AG08396 (cell line): ENCODE measurements at places on chromosomes 5 and 9.

GRCh38 chr5:102737161-102737560 lies 17.9 kb upstream of the PAM start:
- no peak for DNase-seq

DNA sequence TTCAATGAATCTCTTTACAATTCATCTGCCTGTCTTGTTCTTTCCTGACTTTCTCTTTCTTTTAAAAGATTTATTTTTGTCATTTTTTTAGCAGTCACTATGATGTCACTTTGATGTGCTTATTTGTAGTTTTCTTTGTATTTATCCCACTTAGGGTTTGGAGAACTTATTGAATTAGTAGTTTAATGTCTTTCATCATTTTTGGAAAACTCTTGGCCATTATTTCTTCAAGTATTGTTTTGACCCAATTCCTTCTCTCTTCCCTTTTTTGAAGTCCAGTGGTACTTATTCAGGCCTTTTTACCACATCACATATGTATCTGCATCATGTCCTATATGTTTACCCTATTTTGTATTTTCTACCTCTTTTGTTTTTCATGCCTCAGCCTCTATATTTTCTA lies 48.9 kb upstream of the CCDC112 start:
- DNase-seq: no peak

- DNase-seq: no peak
These were observed 18.4 kb downstream of the POU5F2 start for GRCh38 chr5:93723005-93723404.

- DNase-seq: no peak
These were observed 22.4 kb downstream of the RNF130 start for GRCh38 chr5:180049185-180049548.

- DNase-seq: no peak
These were observed 36.2 kb downstream of the LIX1 start for GRCh38 chr5:97106216-97106581.

GRCh38 chr5:10195301-10195700 lies 54.4 kb downstream of the ATPSCKMT start:
- DNase-seq: no peak

DNA sequence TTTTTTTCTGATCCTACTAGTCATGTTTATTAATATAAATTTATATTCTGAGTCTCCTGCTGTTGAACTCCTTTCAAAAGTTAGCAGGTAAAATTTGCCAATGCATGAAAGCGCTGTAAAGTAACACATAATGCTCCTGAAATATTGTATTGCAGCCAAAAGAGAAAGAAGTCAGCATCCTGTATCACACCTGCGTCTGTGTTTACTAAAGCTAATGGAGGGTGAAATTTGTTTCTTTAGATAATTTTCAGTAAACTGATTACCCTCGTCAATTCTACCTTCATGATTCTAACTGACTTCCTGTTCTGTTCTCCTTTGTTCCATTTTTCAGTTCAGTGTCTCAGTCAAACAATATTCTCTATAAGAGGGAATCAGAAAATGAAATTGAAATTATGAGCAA lies 415.4 kb downstream of the CDH9 start:
- no peak for DNase-seq

- DNase-seq: peak; percentile 39
These were observed 66.1 kb upstream of the ADRA1B start for GRCh38 chr5:159850160-159850559.

- no peak for DNase-seq
These were observed 425.3 kb upstream of the CDH6 start for GRCh38 chr5:30768056-30768690.

- DNase-seq: no peak
These were observed 35.8 kb downstream of the PRKACG start for GRCh38 chr9:68978066-68978465.

GRCh38 chr9:30796764-30797163 lies 1587.7 kb upstream of the ACO1 start:
- no peak for DNase-seq

DNA sequence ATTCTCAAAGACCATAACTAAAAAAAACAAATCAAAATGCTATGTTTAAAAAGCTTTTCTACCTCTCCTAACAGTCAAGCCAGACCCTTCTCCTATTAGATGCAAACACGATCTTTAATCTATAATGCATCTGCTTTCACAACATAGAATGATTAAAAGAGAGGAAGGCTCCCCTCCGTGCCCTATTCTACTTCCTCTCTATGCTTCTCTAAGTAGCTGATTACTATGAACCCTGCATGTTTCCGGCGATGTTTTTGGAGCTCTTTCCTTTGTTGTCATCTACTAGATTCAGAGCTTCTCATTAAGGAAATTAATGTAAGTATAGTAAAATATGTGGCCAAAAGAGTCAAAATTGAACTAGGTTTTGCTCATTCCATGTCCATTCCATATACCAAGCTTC lies 29.2 kb upstream of the CEP120 start:
- DNase-seq: no peak

DNA sequence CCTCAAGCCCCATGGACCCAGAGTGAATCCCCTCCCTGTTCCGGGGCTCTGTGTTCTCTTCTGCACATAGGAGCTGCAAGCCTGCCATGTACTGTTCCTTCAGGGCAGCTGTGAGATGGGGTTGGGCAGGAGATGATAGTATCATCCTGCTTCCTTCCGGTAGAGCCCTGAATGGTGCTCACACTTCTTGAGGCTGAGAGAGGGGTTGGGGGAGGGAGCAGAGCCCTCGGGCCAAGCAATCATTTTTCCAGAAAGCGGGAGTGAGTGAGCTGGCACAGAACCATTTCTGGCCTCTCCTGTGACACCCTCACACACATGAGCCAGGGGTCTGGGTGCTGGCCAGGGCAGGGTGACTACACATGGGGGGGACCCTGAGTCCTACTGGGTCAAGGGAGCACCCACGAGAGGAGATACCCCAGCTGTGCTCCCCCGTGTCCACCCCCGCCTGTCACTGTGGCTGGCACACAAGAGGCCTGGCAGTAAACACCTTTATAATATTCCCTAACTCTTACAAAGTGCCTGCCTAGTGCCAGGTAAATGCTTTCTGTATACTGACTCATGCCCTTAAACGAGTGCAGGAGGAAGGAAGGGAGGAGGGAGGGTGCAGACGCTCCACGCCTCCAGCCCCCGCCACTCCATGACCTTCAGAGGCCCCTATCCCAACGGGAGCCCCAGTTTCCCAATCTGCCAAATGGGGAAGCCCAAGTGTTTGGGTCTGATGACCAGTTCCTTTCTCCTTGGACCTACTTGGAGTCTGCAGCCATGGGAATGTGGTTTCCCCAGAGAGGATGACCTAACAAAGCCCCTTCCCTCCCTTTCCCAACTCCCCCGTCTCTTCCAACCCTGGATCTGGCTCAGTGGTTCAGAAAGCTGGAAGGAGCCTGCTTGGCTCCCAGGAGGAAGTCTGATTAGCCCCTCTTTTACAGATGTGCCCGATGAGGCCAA lies 15.5 kb downstream of the AKNA start:
- DNase-seq: no peak

DNA sequence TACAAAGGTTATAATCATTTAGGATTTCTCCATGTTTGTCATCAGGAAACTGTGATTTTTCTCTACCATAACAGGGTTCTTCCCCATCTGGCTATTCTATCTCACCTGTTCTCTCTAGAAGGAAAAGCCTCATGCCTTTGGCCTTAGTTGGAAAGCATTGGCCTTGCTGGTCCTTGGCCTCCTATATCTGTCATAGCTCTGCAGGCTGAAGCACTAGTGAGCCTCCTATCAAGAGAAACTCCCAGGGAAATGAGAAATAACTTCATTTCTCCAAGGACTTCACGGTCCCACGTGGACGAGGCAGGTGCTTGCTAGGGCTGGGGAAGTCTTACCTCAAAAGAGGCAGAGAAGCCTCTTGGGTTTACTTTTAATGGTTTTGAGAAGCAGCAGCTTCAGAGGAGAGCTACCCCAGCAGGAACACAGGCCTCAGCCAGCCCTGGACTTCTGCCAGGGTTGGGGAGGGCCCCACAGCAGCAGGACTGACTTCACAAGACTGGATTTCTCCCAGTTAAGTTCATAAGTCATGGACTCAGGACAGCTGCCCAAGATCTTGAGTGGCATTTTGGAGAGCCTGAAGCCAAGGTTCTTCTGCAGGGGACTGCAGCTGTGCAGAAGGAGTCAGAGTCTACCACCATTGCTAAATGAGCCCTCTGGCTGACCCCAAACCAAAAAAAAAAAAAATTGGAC lies 15.8 kb upstream of the PSAT1 start:
- peak; percentile 47 for DNase-seq
